ENCODE measurements at places on chromosomes 2 and 18.

- DNase-seq: no peak
These were observed 31.0 kb upstream of the REV1 start for GRCh38 chr2:99520813-99521212.

DNA sequence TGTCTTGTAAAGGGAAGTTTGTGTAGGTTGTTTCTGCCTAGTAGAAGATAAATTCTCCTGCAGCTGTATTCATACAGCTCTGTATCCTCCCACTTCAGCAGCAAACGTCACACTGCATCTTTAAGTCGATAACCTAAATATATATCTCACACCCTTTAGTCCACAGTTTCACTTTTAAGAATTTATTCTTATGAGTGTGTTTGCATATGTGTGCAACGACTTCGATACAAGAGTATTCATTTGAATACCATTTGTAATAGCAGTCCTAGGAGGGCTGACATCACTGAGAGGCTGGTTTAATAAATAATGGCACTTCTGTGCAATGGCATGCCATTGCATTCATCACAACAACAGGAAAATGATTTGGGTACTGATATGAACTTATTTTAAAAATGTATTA, 63.8 kb upstream of the MSH6 start:
- no peak for DNase-seq

GRCh38 chr2:120963997-120964705, 228.5 kb downstream of the GLI2 start:
- no peak for DNase-seq

- DNase-seq: no peak
These were observed 2.8 kb downstream of the KYNU start for GRCh38 chr2:142880279-142880678.

DNA sequence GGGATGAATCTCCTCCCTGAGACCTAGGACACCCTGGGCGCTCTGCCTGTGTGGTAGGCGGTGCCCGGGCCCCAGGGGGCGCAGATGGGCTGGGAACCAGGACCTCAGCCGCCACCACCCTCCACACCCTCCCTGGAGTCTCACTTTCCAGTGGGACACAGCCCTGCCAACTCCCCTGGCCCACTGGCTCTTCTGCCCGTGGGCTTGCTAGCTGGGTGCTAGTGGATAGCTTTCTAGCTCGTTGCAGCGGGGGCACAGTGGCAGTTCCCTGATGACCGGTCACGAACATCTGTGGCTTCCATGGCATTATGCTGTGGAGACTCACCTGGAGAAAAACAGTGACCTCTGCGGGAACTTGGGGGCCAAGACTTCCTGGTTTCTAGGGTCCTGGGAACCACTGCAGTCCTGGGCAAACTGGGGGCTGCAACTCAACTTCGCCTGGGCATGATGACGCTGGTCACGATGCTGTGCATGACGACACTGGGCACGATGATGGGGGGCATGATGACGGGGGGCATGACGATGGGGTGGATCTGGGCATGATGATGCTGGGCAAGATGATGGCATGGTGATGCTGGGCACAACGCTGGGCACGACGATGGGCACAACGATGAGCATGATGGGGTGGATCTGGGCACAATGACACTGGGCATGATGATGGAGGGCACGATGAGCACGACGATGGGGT, 31.0 kb upstream of the ALLC start:
- DNase-seq: no peak
